Ureter (tissue), 1 donor: ENCODE measurements at places on chromosomes 7 and 10. TPM values are rescaled to one million over a fixed set of nuclear protein-coding genes. Genes with fewer than 3 reads are reported as not detected.

THSD7A gene
- 21.6 TPM for total RNA-seq

GRCh38 chr10:3045471-3046209 lies 21.7 kb upstream of the PFKP start:
- peak; percentile 68 for DNase-seq

DNA sequence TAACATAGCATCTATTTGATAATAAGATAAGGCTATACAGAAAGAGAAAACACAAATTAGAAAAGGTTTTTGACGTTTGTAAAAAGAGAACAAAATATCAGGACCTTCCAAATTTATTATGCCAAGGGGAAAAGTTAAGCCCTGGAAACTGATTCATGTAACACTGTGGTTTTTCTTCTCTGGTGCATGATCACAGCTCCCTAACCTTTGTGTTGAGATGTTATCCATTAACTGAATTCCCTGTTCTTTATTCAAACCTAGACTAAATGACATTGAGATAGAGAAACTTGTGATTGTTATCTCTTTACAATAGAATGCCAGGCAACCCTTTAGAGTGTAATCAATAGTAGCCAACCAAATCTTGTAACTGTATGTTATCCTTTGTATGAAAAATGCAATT lies 141.5 kb upstream of the NRG3 start:
- no peak for DNase-seq

DNA sequence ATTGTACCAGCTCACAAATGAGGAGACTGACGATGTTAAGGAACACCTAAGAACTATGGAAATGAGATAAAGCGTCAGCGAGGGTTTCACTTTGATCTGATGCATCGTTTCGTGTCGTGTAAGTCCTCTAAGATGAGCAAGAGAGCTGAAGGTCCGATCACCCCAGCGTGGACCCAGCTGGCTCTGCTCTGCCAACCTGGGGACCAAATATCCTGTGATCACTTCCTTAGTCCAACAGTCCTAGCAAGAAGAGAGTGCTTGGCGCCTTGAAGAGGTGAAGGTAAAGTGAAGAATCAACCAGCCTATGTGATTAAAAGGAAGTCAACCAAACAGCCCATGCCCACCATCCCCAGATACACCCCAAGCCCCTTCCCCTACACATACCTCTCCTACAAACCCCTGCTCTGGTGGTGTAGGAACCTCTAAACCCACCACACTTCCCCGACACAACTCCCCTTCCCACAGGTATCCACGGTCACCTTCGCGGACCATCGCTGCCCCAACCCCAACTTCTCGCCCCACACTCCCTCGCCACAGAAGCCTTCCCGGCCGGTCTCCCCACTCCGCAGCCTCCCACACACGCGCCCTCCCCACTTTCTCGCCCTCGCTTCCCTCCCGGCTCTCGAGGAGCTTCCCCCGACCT lies 722 bp downstream of the UPF2 start:
- DNase-seq: no peak

GRCh38 chr10:112768121-112768520 lies 181.9 kb upstream of the TCF7L2 start:
- no peak for DNase-seq

- no peak for DNase-seq
These were observed 95.0 kb downstream of the DYNC1I1 start for GRCh38 chr7:95867309-95867708.
